ENCODE measurements at places on chromosomes 5 and 9. TPM values are rescaled to one million over a fixed set of nuclear protein-coding genes. Genes with fewer than 3 reads are reported as not detected.

The TMEM252 gene
- total RNA-seq: not detected

The ARSK gene
- total RNA-seq: 7.5 TPM

The CXCL14 gene
- total RNA-seq: 0.27 TPM

The UAP1L1 gene
- total RNA-seq: 11.9 TPM

The PCDHB5 gene
- 1.3 TPM for total RNA-seq

The NSG2 gene
- not detected for total RNA-seq

The SLC34A1 gene
- not detected for total RNA-seq
